ENCODE measurements at places on chromosomes 3 and 15.

- no peak for DNase-seq
These were observed 16.7 kb upstream of the KLF15 start for GRCh38 chr3:126373682-126374601.

- DNase-seq: no peak
These were observed 42.4 kb downstream of the ARRDC4 start for GRCh38 chr15:98002866-98003265.

DNA sequence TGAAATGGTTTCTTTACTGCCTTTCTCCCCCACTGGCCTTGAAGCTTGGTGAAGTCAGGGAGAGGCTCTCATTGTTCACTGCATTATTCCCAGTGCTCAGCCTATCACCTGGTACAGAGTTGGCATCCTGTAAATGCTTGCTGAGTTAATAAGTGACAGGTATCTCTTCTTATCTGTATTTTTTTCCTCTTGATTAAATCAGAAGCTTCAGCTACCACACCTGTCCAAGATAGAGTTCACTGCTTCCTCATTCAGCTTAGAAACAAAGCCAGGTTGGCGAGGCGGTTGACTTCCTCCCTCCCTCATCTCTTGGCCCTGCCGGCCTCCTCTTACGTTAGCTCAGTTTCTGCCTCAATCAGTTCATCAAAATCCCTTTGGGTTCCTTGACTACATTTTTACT, 142.8 kb downstream of the LIPC start:
- DNase-seq: no peak

DNA sequence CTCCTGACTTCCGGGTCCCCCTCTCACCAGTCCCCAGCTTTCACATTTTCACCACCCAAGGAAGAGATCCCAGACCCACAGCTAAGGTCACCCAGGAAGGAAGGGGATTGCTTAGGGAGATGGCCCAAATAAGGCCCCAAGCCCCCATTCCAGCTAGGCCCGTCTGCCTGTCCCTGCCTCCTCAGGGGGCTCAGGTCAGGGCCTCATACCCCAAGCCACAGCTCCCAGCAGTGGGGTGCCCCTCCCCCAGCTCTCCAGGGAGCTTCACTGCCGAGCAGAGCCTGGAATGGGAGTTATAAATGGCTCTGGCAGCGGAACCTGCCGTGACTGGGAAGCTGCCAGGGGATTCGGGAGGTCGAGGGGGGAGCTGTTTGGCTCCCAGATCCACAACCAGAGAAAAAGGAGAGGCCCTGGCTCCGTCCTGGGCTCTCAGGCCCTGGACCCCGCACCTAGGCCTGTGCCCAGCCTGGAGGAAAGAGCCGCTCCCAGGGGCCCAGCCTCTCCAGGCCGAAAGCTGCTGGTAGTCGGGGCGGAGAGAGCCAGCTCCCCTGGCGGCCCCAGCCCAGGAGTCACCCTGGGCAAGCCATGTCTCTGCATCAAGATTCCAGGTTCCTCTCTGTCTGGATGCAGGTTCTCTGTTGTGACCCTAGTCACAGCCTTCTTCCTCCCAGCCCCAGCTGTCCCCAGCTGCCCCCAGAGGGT, 550 bp downstream of the CCDC9B start:
- DNase-seq: no peak

- no peak for DNase-seq
These were observed 41.5 kb downstream of the MUC4 start for GRCh38 chr3:195770081-195770840.

GRCh38 chr3:52528586-52529375, 4.9 kb downstream of the NT5DC2 start:
- DNase-seq: no peak

DNA sequence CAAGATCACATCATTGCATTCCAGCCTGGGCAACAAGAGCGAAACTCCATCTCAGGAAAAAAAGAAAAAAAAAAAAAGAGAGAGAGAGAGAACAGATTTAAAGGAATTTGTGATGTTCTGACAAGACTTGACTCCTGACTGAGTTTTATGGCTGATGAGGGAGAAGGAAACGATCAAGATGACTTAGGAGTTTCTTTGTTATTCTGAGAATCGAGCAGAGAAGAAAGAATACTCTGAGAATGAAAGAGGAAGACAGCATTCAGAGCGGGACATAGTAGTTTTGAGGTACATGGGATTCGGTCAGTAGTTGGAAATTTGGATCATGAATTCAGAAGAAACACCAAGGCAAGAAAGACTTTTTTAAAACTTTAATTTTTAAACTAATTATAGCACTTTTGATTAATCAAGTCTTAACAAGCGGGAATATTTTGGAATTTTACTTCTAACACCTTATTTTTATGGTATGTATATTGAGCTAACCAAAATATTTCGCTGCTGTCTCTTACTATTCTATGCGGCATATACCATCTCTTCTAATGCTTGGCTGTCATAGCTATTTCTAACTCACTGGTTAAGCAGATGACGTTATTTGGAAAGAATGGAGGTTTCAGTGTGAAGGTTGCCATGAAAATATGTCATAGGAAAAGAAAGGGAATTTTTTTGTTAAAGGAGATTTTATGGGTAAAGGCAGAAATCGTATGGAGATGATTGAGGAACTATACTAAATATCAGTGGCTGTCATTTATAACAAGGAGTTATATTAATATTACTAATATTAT, 644.1 kb downstream of the RBMS3 start:
- DNase-seq: no peak
